ENCODE measurements at places on chromosomes 6 and 20.

GRCh38 chr6:15473741-15474161 lies 189.1 kb downstream of the DTNBP1 start:
- no peak for DNase-seq

DNA sequence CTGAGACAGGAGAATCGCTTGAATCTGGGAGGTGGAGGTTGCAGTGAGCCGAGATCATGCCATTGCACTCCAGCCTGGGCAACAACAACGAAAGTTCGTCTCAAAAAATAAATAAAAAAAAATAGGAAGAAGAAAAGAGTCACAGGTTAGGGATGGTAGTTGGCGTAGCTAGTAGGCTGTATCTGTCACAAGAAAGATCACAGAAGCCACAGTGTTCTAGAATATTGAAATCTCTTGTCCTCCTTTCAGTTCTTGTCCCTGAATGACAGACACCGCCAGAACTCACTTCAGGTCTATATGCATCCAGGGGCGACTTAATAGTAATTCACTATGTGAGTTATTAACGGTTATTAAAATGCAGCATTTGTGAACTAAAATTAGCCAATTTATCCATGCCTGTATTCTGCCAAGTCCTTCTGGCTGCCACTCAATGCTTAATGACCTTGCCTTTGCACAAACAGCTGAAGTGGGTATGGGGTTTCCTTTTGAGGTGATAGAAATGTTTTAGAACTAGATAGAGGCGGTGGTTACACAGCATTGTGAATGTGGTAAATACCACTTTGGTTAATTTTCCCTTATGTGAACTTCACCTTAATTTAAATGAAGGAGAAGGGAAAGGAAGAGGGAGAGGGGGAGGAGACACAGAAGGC lies 41.3 kb upstream of the ZMYND8 start:
- DNase-seq, result no peak

DNA sequence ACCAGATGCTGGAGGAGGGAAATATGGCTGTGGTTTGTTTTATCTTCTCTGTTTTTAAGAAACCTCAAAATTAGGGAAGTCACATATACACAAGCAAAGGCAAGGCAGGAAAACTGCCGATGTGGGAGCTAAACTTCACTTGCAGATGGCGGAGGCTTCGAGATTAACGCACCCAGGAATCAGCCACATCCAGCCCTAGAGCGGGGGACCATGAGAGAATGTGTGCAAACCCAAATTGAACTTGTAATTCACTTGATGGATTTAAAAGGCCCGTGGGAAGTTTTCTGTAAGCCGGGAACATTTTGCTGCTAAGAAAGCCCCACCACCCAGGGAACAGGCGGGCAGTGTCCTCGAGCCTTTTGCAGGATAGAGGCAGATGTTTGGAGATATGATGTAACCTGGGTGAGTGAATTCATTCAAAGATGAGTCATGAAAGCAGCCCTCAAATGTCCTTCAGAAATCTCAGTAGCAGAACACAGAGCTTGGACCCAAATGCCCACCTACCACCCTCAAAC lies 39.9 kb downstream of the PREX1 start:
- DNase-seq, result no peak

DNA sequence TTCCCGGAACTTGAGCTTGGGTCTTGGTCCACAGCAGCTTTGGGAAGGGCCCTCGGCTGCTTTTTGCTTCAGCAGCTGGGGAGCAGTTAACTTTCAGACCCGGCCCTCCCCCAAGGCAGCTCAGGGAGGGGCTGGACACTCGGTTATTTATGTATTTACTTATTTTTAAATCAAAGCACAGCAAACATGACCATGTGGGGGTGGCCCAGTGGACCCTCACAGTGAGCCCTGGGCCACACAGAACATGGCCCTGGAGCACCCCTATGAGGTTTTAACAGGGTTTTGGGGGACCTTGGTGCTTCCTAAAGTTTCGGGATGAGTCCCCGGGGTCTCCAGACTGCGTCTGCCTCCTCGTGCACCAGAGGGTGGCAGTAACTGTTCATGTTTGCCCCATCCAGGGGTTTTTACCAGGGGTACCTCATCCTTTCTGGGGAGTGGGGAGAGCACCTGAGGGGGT lies 26.6 kb upstream of the NPBWR2 start:
- no peak for DNase-seq

DNA sequence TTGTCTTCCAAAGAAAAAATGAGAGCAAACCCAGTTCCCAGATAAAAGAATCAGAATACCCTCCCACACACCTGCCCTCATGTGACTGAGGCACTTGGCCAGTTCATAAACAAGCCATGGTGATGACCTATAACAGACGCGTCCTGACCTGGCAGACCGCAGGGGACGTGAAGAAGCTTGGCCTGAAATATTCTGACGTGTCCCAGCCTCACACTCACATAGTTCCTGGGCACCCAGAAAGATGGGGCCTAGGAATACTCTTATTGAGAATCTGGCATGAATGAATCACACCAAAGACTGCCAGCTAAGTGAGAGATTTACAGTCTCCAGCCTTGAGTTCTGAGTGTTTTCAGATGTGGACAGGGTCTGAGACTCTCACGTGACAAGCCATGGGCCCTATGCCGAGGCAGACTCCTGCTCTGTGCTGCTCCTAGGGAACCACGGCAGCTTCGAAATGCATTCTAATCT lies 17.2 kb upstream of the MAP3K4 start:
- no peak for DNase-seq

DNA sequence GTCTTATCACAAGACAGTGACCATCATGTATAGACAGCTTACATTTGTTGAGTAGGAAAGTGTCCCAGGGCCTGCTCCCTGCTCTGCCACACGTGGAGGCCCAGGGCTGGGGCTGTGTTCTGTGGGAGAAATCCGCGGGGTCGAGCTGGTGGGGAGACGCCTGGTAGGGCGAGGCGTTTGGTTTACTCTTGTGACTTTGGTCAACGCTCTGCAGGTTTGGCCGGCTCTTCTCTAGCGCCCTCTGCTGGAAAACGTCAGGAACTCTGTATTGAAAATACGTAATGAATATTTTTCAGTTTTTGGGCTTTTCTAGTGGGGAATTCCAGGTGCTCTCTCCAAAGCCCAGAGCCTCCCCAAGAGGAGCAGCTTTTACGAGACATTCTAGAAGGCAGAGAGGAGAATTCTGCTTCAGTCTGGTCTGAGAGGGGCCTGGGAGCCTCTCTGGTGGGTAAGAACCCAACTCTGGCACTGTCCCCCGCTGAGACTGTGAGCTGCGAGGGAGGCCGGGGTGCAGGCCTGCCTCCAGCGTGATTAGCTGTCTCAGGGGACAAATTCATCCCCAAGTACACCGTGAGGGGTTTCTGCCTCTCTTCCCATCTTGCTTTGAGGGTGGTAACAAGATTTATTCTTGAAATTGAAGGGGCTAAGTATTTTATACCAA lies 112.6 kb upstream of the RALGAPA2 start:
- DNase-seq, result peak; percentile 8

- DNase-seq, result no peak
Measured at GRCh38 chr6:150145830-150146229, 3.0 kb downstream of the PPP1R14C start.

DNA sequence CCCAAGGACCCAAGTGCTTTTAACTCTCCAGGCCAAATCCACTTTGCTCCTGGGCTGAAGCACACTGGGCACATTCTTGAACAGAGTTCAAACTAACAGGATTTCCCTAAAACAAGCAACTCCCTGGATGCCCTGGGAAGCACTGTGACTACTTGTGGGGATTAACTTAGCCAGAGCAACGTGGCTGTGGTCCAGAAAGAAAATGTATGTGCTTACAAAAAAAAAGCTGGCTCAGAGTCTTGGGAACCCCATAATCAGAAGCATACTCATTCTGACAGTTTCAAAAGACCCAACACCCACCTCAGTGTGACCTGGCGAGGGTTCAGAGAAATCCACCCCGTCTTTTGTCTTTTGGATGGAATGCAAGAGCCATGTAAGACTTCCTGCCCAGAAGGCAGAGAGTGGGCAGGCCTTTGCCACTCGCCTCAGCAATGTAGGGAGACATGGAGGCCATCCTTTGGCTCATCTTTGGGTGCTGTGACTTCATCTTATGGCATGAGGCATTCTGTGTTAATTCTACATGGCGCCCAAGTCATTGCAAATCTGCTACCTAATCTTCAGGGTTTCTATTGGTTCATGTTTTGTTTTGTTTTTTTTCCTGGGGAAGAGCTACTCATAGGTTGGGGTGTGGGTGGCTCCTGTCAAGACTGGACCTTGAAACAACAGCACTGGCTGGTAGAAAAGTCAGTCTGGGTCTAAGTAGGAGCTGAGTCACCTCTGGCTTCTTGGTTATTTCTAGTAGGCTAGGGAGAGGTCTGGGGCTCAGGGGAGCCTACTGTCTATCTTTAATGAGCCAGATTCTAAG lies 248.6 kb upstream of the SUPT3H start:
- no peak for DNase-seq

GRCh38 chr6:1076531-1077459 lies 235.1 kb upstream of the FOXQ1 start:
- no peak for DNase-seq

- no peak for DNase-seq
Measured at GRCh38 chr6:95243053-95243452, 334.3 kb upstream of the MANEA start.

GRCh38 chr6:135527960-135528249 lies 30.4 kb upstream of the AHI1 start:
- DNase-seq, result no peak

Data from activated CD4-positive, CD25-positive, alpha-beta regulatory T cell treated with anti-CD3 and anti-CD28 coated beads, Interleukin-2, amount 50 U/mL, for 16 hours (primary cell).